Ascending aorta (tissue), 2 donors: ENCODE measurements at places on chromosomes 5 and 9. TPM values are rescaled to one million over a fixed set of nuclear protein-coding genes. Genes with fewer than 3 reads are reported as not detected.

- H3K4me3 ChIP-seq: no peak overlapping the region
- no peaks in the 10 kb centered on the region for H3K36me3 ChIP-seq
- no peaks in the 10 kb centered on the region for H3K4me1 ChIP-seq
- no peaks in the 10 kb centered on the region for H3K27me3 ChIP-seq
- no peak for DNase-seq
- H3K27ac ChIP-seq: no peak overlapping the region
These were observed 393.7 kb upstream of the PDE4D start for GRCh38 chr5:60287174-60287771.

DNA sequence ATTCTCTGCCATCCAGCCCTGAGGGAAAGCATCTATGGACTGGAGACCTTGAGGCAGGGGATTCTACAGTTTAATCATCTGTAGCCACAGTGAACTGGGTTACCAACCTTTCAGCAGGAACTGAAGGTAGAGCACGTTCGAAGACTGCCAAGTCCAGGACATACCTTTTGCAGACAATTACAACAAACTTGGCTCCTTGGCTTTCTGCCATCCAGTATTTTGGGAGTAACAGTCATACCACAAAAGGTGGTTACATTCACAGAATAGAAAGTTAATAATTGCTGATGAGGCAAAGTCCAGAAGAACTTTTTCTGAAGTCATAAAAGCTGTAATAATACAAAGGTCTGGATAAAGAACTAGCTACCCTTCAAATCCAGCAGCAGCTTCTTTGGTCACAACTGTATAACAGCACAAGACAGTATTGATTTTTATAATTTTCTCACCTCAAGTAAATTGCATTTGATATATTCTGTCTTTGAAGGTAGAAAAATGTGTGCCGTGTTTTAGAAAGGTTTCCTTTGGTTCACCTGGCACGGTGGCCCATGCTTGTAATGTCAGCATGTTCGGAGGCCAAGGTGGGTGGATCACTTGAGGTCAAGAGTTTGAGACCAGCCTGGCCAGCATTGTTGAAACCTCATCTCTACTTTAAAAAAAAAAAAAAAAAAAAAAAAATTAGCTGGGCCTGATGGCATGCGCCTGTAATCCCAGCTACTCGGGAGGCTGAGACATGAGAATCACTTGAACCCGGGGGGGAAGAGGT is 236.6 kb downstream of the NR3C1 start:
- H3K4me3 ChIP-seq: no peak overlapping the region
- no peaks in the 10 kb centered on the region for H3K27me3 ChIP-seq
- no peaks in the 10 kb centered on the region for H3K36me3 ChIP-seq
- DNase-seq: no peak
- H3K4me1 ChIP-seq: no peaks in the 10 kb centered on the region

The IRX2 gene
- not detected for total RNA-seq

DNA sequence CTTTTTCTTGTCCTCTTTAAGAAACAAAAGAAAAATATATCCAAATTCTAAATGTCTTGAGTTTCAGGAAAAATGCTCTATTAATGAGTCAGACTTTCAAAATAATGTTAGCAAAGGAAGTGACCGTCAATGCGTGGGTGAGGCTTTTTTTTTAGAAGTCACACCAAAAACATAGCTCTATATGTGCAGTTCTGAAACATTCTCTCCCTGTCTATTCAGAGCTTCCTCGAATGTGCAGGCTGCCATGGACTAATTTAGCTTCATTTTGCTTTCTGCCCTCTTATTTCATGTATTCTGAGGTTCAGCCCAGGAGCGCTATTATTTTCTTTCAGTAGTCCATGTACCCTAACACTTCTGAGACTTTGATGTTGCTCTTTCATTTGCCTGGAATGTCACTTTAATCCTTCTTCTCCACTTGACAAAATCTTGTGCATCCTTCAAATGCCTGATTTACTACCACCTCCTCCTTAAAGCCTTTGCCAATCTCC is 72.5 kb upstream of the RASA1 start:
- H3K27me3 ChIP-seq: no peaks in the 10 kb centered on the region
- H3K36me3 ChIP-seq: no peaks in the 10 kb centered on the region
- H3K4me3 ChIP-seq: no peak overlapping the region
- no peaks in the 10 kb centered on the region for H3K4me1 ChIP-seq
- peak overlapping the region; percentile 86 for H3K27ac ChIP-seq
- DNase-seq: no peak

DNA sequence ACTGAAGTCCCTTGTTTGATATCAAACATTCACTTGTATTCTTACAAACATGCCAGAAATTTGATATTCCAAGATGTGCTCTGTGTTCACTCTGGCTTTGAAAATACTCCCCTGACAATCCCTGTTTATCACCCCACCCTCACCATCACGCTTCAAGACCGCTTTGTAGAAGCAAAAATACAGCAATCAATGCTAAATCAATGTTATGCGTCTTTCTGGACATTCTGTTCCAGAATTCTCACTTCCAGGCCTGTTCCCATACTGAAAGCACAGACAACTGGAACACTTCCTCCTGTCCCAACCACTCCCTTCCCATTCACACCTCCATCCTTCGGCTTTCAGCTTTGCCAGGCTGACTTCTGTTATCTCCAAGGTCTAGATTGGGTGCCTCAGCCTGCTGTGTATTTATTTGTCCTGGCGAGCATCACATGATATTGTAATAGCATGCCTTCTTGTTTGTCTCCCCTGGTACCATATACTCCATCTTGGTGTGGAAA is 72.8 kb downstream of the SNCAIP start:
- H3K36me3 ChIP-seq: no peaks in the 10 kb centered on the region
- DNase-seq: no peak
- no peak overlapping the region for H3K27ac ChIP-seq
- H3K27me3 ChIP-seq: no peaks in the 10 kb centered on the region
- H3K4me3 ChIP-seq: no peak overlapping the region
- peaks cover 9% of the 10 kb centered on the region for H3K4me1 ChIP-seq

The PCSK1 gene
- 3.2 TPM for total RNA-seq

The PCDHGA3 gene
- 9.2 TPM for total RNA-seq

The TMC1 gene
- not detected for total RNA-seq

GRCh38 chr5:14240359-14240758 is 97.2 kb downstream of the TRIO start:
- H3K36me3 ChIP-seq: no peaks in the 10 kb centered on the region
- H3K4me3 ChIP-seq: no peak overlapping the region
- no peaks in the 10 kb centered on the region for H3K4me1 ChIP-seq
- H3K27ac ChIP-seq: no peak overlapping the region

DNA sequence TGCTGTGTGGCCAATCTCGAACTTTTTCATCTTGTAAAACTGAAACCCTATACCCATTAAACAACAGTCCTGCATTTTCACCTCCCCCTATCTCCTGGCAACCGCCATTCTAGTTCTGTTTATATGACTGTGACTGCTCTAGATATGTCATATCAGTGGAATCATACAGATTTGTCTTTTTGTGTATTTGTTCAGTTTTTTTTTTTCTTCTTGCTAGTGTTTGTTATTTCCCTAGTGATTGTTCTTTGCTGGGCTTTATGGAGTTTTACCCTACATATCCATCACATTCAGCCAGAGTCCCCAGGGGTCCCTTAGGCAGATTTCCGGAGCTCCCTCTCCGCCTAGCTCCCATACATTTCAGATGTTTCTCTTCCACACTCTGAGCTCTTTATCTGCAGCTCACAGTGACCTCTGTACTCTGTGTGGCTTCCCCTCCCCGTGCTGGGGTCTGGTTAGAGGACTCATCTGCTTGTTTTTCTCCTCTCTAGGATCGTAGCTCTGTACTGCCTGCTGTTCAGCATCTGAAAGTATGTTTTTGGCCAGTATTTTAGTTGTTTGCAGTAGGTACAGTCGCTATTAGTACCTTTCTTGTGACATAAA is 25.1 kb upstream of the CARTPT start:
- no peaks in the 10 kb centered on the region for H3K4me1 ChIP-seq
- DNase-seq: no peak
- no peak overlapping the region for H3K4me3 ChIP-seq
- H3K27me3 ChIP-seq: no peaks in the 10 kb centered on the region
- H3K36me3 ChIP-seq: no peaks in the 10 kb centered on the region
- H3K27ac ChIP-seq: no peak overlapping the region

GRCh38 chr9:103789686-103790085 is 304.4 kb upstream of the SMC2 start:
- no peaks in the 10 kb centered on the region for H3K36me3 ChIP-seq
- H3K4me1 ChIP-seq: no peaks in the 10 kb centered on the region
- H3K27me3 ChIP-seq: no peaks in the 10 kb centered on the region
- DNase-seq: no peak
- H3K27ac ChIP-seq: no peak overlapping the region

The TMEM167A gene
- total RNA-seq: 38.3 TPM

DNA sequence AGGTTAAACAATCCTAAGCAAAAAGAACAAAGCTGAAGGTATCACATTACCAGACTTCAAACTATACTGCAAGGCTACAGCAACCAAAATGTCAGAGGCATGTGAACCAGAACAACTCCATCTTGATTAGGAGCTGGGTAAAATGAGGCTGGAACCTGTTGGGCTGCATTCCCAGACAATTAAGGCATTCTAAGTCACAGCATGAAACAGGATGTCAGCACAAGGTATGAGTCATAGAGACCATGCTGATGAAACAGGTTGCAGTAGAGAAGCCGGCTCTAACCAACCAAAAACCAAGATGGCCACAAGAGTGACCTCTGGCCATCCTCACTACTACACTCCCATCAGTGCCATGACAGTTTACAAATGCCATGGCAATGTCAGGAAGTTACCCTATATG is 252.0 kb downstream of the RASEF start:
- no peaks in the 10 kb centered on the region for H3K27me3 ChIP-seq
- DNase-seq: no peak
- no peaks in the 10 kb centered on the region for H3K4me1 ChIP-seq
- no peaks in the 10 kb centered on the region for H3K36me3 ChIP-seq
- H3K27ac ChIP-seq: no peak overlapping the region

The LAMC3 gene
- 1.6 TPM for total RNA-seq

DNA sequence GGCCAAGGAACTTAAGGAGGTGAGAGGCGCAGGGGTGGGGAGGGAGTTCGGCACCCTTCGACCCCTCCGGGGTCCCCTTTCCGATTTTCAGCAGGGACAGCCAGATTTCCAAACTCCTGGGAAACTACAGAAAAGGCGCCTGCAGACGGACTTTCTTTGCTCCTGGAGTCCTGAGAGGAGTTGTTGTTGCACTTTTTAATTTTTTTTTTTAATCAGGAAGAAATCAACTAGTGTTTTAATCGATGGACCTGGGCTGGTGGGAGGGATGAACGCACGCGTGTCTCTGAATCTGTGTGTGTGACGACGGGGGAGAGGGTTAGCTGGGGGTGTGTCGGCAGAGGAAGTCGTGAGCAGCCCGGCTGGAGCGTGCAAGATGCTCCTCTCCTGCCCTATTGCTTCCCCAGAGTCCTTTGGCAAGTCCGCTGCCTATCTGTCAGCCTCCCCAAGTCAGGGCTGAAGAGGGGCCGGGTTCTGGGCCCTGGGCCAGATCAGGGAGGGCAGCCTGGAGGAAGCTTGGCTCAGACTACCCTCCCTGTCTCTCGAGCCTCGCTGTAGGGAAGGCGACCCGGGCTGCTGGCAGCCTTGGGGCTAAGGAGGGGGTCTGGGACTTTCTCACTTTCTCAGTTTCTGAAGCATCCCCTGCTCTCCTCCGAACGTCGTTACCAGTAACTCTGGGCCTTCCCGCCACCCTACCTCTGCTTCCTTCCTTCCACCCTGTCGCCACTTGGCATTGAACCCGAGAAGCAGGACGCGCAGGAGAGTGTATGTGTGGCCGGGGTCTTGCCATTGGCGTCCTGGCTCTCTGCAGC is 731 bp downstream of the PRR16 start:
- peak overlapping the region; percentile 72 for H3K4me3 ChIP-seq
- no peak for DNase-seq
- H3K27me3 ChIP-seq: no peaks in the 10 kb centered on the region
- H3K27ac ChIP-seq: peak overlapping the region; percentile 82
- no peaks in the 10 kb centered on the region for H3K4me1 ChIP-seq
- no peaks in the 10 kb centered on the region for H3K36me3 ChIP-seq

DNA sequence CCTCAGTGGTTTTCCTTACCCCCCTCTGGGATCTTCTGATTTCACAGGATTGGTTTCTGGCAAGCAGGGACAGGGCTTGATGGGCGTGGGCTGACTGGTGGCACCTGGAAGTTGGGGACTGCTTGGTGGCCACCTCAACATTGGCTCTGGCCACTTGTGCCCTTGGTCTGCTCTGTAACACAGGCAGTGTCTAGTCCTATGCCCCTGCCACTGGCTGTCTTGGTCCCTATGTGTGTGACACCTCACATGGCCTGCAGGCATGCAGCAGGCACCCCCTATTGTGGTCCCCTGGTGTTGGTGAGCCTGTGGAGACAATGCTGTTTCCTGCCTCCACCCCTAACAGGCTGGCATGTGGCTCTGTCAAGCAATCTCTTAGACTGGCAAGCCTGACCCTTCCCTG is 71.3 kb downstream of the GDA start:
- no peak for DNase-seq
- H3K27ac ChIP-seq: no peak overlapping the region
- H3K36me3 ChIP-seq: no peaks in the 10 kb centered on the region
- no peak overlapping the region for H3K4me3 ChIP-seq

DNA sequence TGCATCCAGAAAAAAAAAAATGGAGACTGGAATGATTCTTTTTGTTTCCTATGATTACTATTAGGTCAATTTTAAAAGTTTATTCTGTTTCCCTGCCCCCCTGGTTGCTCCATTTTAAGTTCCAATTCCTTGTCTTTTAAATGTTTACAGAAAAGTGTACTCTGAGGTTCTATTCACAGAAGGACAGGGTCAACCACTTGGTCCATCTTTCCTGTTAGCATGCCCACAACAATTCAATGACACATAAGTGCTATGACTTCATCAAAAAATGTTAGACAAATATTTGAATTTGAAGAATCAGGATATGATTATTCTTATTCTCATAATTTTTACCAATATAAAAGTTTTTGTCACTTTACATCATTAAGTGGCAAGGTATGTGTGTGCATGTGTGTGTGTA is 123.7 kb downstream of the PDE4D start:
- H3K4me3 ChIP-seq: no peak overlapping the region
- no peak overlapping the region for H3K27ac ChIP-seq
- H3K4me1 ChIP-seq: no peaks in the 10 kb centered on the region
- no peaks in the 10 kb centered on the region for H3K36me3 ChIP-seq
- DNase-seq: no peak

GRCh38 chr5:73233461-73234203 is 60.6 kb downstream of the TMEM174 start:
- no peak overlapping the region for H3K27ac ChIP-seq
- H3K4me1 ChIP-seq: no peaks in the 10 kb centered on the region
- no peaks in the 10 kb centered on the region for H3K27me3 ChIP-seq
- peak overlapping the region; percentile 59 for H3K4me3 ChIP-seq
- H3K36me3 ChIP-seq: no peaks in the 10 kb centered on the region
- no peak for DNase-seq

DNA sequence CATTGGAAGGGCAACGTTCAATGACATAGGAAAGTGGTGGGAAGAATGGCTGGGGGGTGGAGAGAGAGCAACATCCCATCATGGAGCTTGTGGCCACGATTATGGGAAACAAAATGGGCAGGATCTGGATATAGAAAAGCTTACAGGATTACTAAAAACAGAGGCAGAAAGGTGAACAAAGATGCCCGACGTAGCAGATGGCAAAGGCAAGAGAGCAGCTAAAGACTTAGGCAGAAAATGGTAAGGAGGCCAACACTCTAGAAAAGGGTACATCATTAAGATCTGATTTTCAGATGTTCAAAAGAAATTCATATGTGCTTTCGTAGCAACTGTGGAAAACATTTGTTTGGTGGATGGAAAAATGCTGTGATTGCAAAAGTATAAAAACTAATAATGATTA is 102.5 kb downstream of the OTULIN start:
- H3K27me3 ChIP-seq: no peaks in the 10 kb centered on the region
- no peak for DNase-seq
- no peak overlapping the region for H3K4me3 ChIP-seq
- H3K36me3 ChIP-seq: peaks cover 14% of the 10 kb centered on the region
